Activated CD4-positive, alpha-beta T cell treated with anti-CD3 and anti-CD28 coated beads, Interleukin-2, amount 50 U/mL, for 4 hours (primary cell): ENCODE measurements at places on chromosomes 5 and 9.

- DNase-seq: no peak
These were observed 1271.3 kb downstream of the EFNA5 start for GRCh38 chr5:106399391-106399790.

- no peak for DNase-seq
These were observed 215.2 kb downstream of the SMARCA2 start for GRCh38 chr9:2230362-2230761.

DNA sequence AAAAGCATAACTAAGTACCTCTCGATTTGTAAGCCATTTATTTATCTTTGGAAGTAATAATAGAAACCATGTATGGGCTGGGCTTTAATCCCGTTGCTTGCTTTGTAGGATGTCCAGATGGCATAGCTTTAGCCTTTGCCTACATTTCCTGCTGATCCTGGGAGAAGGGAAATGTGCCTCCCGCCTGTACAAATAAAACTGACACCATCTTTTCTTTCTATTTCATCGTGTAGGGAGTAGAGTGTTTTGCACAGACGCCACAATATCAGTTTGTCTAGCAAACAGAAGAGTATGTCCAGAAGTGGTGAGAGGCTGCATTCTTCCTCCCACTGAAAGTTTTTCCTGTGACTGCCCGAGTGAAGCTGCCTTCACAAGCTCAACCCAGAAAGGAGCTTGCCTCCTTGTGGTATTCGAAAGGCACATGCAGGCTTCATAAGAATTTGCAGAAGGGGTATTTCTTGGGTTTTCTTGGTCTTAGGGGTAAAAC is 24.7 kb upstream of the TJP2 start:
- no peak for DNase-seq

- DNase-seq: no peak
These were observed 54.6 kb upstream of the ABCA1 start for GRCh38 chr9:104982543-104982942.

DNA sequence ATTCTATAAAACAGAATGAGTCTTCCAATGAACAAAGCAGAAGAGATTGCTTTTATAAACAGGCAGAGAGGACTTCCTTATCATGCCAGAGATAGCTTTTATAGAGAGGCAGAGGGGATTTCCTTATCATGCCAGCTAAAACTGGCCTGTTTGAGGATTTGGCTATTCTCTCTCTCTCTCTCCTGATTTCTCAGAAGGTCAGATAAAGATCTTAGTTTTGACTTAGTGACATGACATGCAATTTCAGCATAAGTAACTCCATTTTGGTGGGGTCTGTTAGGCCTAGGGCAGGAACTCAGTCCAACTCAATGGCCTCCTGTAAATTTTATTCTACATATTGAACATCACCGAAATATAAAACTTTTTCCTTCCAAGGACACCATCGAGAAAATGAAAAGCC is 31.5 kb upstream of the DENND4C start:
- DNase-seq: no peak

DNA sequence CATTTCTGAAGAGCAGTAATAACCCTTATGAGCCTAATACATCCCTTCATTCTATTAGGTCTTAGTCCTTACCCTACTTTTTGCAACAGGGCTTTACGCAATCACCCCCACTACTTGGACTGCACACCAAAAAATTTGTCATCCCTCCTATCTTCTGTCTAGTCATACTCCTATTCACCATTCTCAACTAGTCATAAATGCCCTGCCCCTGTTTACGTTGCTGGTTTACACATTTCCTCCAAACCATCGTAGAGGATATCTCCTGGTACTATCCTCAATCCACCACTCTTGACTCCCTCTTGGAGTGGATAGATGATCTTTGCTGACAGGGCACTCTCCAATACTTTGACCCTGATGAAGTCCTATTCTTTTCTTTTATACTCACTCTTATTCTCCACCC is 98.2 kb upstream of the CCNG1 start:
- no peak for DNase-seq

GRCh38 chr5:33439905-33440481 is 772 bp upstream of the TARS1 start:
- DNase-seq: no peak

DNA sequence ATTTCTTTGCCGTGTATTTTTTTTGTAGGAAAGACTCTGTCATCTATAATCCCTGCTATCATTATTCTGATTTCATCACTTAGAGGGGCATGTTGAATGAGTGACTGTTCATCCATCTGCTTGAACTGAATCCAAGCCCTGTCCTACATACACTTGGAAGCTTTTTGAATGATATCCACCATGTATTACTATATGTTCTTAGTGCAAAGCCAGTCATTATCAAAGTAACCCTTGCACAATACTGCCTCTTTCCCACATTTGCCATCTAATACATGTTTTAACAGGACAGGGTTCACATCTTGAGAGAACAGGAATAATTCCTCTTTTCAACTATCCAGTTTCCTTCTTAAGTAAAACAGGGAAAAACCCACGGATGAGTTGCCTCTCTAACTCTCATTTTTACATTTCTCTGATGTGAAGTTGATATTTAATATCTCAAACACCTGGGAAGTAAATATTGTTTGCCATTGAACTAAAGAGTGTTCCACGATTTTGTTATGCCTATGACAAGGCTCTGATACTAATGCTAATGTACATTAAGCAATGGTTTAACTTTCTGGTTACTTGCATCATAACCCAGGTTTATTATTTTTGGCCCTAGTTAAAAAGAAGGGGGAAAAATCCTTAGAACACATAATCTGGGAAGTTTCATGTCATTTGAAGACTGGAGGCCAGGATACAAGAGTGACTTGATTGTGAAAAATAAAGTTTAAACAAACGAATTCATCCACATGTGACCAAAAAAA is 103.7 kb upstream of the TARS1 start:
- no peak for DNase-seq

GRCh38 chr9:88498880-88499279 is 36.1 kb upstream of the NXNL2 start:
- DNase-seq: no peak

- DNase-seq: no peak
These were observed 249.1 kb downstream of the DIRAS2 start for GRCh38 chr9:90393365-90394152.

- no peak for DNase-seq
These were observed 8.1 kb downstream of the TTC16 start for GRCh38 chr9:127724012-127724411.

- DNase-seq: no peak
These were observed 224.3 kb downstream of the AOPEP start for GRCh38 chr9:94950579-94951323.

- DNase-seq: no peak
These were observed 109.3 kb upstream of the APC start for GRCh38 chr5:112628214-112628980.

DNA sequence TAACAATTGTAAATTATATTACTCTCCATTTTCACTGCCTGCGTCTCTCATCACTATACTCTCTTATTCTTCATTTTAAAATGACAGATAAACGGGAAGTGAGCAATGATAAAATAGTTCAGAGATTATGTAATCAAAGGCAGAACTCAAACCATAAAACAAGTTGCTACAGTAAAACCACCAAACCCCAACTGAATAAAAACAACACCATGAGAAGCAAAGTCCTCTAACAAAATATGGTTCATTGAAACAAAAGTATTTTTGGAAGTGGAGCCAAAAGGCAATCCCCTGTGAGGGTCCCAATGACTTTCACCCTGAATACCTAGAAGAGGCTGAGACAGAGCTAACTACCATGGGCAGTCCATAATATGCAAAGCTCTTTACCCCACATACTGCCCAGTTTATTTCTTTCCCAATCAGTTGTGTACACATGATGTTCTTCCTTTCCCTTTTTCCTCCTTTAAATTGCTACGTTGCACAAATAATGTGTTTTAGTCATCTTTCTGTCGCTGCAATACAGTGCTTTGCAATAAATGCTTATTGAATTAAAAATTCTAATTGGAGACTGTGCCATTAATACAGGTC is 64.0 kb upstream of the PTGER4 start:
- no peak for DNase-seq

DNA sequence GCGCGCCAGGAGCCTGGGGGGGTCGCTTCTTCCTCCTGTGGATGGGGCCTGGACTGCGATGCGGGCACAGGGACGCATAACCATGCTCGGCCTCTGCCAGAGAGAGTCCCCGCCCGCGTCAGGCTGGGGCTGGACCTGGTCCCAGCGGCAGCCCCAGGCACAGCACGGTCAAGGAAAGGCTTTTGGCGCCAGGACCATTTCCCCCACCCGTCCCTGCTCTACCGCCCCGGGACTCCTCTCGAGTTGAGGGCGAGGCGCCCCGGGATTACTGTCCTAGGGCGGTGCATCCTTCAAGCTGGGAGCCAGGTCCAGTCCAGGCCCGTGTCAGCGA is 341 bp downstream of the MXD3 start:
- DNase-seq: no peak

DNA sequence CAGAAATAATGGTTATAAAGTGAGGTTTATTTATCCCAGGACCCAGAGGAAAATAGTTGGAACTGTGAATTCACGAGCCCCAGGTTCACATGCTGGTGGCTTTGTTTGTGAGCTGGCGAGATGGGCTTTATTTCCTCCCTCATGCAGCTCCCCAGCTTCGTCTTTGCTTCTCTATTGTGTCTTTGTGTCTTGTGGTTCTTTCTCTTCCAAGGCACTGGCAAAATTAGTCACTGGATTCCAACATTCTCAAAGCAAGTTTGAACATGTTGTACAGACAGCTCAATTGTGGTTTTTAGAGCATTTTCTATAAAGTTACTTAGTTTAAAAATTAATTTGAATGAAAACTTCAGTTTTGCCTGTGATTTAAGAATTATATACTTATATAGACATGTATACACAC is 7.2 kb downstream of the NDUFS6 start:
- no peak for DNase-seq

GRCh38 chr5:101364469-101364868 is 461.4 kb upstream of the ST8SIA4 start:
- DNase-seq: no peak

GRCh38 chr5:3350781-3351180 is 244.9 kb upstream of the IRX1 start:
- no peak for DNase-seq

DNA sequence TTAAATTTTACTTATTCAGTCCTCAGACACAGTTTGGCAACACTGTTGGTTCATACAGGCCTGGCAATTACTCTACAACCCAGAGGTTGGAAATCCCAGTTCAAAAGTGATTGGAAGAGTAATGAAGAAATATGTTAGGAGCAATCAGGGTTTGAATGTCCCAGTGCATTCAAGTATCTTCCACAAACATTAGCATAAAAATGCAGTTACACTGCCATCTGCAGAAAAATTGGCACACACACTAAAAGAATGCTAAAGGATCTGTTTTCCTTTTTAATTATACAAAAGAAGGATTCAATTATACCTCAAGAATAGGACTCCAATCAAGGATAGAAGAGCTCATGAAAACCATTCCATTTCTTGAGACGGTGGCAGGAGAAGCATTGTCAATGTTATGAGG is 130.2 kb downstream of the DNAH5 start:
- no peak for DNase-seq

DNA sequence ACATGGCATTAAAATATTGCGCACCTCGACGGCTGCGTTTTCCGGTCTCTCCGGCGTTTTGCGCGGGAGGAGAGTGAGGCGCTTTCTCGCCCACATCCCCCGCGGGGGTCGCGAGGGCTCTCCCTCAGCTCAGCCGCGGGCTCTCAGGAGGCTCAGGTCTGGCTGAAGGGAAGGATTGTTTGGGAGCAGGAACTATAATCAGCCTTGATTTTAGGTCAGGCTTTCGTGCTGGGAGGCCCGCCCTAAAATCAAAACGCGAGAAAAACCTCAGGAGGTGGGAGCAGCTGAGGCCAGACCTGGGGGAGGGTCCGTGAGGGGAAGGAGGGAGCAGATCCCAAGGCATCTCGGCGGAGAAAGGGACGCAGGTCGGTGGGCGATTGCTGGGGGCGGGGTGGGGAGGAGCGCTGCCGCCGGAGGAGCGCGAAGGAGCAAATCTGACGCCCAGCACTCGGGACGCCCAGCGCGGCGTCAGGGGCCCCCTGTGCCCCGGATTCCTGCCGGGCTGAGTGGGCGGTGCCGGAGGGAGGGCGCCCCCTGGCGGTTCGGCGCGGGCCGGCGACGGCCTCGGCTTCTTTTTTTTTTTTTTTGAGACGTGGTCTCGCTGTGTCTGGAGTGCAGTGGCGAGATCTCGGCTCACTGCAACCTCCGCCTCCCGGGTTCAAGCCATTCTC is 18.7 kb upstream of the RNF130 start:
- DNase-seq: peak; percentile 65

GRCh38 chr5:162801235-162801634 is 636.2 kb upstream of the CCNG1 start:
- DNase-seq: no peak

DNA sequence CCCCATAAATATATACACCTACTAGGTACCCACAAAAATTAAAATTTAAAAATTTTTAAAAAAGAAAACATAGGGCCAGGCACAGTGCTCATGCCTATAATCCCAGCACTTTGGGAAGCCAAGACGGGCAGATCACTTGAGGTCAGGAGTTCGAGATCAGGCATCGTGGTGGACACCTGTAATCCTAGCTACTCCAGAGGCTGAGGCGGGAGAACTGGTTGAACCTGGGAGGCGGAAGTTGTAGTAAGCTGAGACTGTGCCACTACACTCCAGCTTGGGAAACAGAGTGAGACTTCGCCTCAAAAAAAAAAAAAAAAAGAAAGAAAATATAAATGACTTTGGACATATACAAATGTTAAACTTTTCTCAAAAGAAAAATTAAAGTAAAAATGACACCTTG is 33.3 kb upstream of the RNF38 start:
- no peak for DNase-seq

GRCh38 chr9:22030101-22030598 is 21.0 kb upstream of the CDKN2B start:
- DNase-seq: no peak

DNA sequence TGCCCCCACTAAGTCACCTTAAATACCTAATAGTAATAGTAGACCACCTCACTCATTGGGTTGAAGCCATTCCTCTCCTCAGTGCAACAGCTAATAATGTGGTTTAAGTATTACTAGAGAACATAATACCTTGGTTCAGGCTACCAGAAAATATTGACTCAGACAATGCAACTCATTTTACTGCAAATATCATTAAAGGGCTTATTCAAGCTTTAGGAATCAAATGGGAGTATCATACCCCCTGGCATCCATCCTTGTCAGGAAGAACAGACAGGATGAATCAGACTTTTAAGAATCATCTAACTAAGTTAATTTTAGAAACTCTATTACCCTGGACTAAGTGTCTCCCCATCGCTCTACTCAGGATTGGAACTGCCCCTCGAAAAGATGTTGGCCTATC is 6.8 kb upstream of the RNF180 start:
- DNase-seq: no peak

- no peak for DNase-seq
These were observed 143.7 kb upstream of the WWC1 start for GRCh38 chr5:168147568-168148360.

- no peak for DNase-seq
These were observed 1.7 kb downstream of the SH3PXD2B start for GRCh38 chr5:172452398-172453205.

- DNase-seq: no peak
These were observed 20.6 kb downstream of the NSD1 start for GRCh38 chr5:177154003-177154643.

- DNase-seq: no peak
These were observed 44.4 kb upstream of the ANKRD55 start for GRCh38 chr5:56277573-56277972.

- DNase-seq: no peak
These were observed 170.9 kb upstream of the STK32A start for GRCh38 chr5:147063943-147064342.

- no peak for DNase-seq
These were observed 34.1 kb downstream of the SIL1 start for GRCh38 chr5:139164020-139164419.

GRCh38 chr5:68538814-68539420 is 323.4 kb downstream of the PIK3R1 start:
- no peak for DNase-seq

GRCh38 chr5:72472666-72473422 is 34.4 kb downstream of the ZNF366 start:
- DNase-seq: no peak
